ENCODE measurements at places on chromosomes 4 and X.

- DNase-seq: no peak
These were observed 12.6 kb downstream of the CA5B start for GRCh38 chrX:15750611-15751154.

- DNase-seq: no peak
These were observed 12.1 kb downstream of the PJA1 start for GRCh38 chrX:69153060-69153730.

GRCh38 chr4:95640311-95640710, 91.5 kb upstream of the UNC5C start:
- DNase-seq: no peak

- no peak for DNase-seq
These were observed 25.5 kb upstream of the FUNDC1 start for GRCh38 chrX:44568196-44568595.

- no peak for DNase-seq
These were observed 10.9 kb upstream of the TET2 start for GRCh38 chr4:105135785-105136184.

DNA sequence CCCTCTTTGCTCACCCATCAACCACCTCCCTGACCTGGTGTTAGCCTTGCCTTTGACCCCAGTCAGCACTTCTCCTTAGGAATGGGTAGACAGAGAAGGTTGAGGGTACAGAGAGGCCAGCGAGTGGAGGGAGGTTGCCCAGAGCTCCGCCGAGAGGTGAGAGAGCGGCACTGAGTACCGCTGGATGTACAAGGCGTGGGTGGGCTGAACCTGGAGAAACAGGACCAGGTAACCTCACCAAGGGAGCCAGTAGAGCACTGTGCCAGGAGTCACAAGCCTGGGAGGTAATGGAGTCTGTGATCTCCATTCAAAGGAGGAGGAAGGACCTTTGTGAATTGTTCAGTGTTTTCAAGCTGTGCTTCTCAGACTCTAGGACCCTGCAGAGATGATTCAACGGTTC, 256.2 kb downstream of the EVC2 start:
- no peak for DNase-seq

GRCh38 chrX:109954333-109954732, 48.6 kb upstream of the TMEM164 start:
- DNase-seq: no peak

DNA sequence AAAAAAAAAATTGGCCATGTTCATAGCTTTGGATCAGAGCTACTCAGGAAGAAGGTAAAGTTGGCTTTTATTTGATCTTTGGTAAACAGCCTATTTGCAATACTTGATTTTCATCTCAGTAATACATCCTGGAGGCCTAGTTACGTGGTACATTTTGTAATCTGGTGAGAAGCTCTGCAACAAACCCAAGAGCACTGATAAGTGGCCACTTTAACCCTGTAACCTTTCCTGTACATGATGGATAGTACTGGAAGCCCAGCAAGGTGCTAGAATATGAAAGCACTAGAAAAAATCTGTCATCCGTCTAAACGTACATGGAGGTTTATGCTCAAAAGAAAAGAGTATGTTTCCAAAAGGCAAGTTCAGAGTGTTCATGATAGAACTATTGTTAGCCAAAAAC, 88.3 kb upstream of the BMP2K start:
- no peak for DNase-seq

DNA sequence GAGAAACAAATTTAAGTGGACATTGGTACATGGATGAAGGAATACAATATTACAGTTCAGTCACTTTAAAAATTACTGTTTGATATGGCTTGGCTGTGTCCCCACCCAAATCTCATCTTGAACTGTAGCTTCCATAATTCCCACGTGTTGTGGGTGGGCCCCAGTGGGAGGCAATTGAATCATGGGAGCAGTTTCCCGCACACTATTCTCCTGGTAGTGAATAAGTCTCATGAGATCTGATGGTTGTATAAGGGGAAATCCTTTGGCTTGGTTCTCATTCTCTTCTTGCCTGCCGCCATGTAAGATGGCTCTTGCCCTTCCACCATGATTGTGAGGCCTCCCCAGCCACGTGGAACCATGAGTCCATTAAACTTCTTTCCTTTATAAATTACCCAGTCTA, 804.2 kb upstream of the FRG1 start:
- no peak for DNase-seq

DNA sequence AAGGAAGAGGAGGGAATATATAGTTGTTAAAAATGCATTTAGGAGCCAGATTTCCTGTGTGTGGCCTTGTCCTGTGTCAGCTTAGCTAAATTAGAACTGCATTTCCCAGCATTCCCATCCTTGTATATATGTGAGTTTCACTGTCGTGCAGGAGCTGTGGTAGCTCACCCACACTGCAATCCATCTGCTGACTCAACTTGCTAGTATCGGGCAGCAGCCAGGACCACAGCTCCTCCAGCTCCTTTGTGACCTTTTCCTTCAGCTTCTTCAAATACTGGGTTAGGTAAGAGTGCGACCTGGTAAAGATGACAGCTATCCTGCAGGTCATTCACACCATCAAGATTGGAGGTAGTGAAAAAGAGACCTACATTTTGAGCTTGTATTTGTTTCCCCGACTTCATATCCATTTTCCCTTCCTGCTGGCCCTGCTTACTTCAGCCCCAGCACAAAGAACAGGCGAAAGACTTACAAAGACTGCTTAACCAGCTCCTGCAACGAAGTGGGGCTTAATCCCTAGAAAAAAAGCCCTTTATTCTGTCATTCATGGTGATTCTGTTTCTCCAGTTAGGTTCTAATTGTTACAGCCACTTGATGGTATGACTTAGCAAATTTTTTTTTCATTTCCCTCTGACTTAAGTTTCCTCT, 11.4 kb downstream of the ASIC5 start:
- DNase-seq: no peak

DNA sequence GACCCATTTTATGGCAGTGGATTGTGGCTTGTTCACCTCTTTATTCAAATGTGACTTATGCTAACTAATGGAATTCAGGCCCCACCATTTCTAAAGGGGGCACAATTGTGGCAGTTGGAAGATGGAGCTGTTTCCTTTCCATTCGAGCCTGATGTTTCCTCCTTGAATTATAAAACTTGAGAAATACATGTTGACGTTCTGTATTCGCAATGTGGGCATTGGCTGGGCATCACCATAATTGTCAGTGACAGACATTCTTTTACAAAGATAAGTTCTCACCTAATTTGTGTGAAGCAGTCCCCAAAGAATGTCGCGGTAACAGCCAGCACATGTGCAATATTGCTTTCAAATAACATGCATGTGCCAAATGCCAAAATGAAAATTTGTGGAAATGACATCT, 1070.2 kb upstream of the TENM3 start:
- no peak for DNase-seq

GRCh38 chrX:46561824-46562657, 11.5 kb upstream of the CHST7 start:
- no peak for DNase-seq

- DNase-seq: no peak
These were observed 335.7 kb downstream of the FSTL5 start for GRCh38 chr4:161828061-161828460.

DNA sequence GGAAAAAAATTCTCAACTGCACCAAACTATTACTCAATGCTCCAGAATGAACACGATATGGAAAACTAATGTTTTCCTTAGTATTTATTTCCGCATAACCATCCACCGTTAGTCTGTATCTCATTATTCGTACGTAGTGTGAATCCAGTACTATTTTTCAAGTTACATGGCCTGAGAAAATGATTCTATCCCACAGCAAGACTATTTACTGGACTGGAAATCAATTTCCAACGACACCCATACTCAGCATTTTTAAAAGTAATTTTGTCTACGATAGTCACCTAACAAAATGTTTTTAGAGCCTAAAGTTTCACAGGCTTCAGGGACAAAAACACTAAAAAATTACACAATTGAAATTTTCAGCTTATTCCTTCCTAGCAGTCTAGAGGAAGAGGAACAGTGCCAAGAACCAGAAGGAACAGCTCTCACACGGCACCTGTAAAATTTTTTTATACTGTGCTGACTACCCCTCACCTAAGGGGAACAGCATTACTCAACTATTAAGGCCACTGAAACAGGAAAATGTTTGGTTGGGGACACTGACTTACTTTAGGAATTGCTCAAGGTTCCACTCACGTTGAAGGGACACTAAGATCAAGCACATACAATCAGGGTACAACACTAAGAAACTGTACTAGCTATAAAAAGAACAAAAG, 9.6 kb downstream of the UBE2D3 start:
- no peak for DNase-seq

DNA sequence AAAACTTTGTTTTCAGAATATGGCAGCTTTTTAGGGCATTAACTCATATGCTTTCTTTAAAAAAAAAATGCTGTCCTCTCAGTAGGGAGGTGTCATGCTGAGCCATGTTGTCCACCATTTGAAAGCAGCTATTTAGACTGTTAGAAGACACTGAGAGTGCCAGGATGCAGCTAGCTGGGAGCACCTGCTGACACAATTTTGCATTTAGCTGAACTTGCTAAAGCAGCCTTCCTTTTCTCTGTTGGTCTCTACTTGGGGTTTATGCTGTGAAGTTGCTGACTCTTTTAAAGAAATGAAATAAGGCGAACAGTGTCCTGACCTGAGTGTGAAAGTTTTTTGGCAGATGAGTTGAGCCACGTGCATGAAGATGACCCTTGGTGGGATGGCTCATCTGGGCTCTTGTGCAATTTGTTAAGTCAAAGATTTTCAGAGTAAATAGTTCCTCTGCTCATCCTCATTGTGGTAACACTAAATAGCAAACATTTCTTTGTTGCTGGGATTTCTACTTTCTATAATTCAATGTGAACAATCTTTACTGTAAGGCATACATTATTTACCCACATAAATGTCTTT, 64.5 kb downstream of the CDS1 start:
- DNase-seq: no peak

DNA sequence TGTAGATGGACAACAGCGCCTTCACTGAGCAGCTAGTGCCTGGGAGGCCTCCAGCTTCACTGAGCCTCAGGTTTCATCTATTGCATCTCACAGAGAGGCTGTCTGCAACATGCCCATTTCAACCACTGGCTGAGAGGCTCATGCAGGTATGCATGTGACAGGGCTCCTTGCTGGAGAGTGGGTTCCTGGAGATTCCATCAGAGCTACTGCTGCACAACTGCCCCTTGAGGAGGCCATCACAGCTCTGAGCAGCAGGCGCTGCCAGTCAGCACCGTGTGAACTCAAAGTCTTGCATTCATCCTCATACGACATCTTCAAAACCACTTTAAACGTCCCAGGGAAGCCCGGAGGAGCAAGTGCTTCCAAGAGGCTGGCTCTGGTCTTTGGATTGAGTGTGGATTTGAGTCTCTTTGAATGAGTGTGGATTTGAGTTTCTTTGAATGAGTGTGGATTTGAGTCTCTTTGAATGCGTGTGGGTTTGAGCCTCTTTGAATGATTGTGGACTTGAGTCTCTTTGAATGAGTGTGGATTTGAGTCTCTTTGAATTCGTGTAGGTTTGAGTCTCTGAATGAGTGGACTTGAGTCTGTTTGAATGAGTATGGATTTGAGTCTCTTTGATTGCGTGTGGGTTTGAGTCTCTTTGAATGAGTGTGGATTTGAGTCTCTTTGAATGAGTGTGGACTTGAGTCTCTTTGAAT, 8.7 kb downstream of the P2RY8 start:
- DNase-seq: no peak

DNA sequence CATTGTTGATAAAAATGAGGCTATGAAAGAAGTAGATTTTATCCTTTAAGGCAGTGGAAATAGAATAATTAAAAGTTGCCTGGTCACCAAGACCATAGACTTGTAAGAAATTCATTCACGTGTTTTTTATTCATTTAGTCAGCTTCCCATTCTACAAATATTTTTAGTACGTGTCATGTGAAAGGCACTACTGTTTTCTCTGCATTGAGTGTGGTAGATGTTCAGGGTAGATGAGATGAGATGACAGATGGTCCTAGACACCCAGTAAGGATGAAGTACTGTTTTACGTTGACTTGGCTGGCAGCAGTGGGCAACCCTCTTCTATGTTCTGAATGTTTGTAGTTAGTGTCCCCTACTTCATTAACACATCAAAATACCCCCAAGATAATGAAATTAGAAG, 228.1 kb downstream of the ARHGAP24 start:
- no peak for DNase-seq

DNA sequence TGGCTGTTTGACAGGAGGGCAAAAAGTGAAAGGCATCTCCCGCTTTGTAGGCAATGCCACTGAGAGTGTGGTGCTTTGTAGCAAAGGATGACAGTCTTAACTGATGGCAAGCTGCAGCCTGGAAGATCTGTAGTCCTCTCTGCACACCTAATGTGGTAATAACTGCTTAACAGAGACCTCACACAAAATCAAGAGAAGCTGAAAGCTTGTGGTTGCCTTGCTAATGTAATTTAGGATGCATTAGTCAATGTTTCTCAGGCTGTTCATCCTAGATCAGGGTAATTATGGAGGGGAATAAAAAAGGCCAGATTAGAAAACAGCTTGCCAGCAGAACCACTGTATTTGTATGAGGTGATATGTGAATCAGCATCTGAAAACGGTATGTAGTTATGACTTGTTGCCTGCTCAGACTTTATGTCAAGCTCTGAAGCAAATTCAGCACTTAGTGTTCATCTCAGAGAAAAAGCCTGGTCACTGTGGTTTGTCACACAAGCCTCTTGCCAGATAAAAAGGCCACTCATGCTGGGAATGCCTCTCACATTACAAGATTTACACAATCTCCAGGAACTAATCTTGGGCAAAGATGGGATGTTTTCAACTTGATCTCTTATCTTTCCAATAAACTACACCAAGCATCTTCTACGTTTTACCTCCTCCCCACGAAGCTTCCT, 130.8 kb downstream of the ENOX2 start:
- DNase-seq: no peak

DNA sequence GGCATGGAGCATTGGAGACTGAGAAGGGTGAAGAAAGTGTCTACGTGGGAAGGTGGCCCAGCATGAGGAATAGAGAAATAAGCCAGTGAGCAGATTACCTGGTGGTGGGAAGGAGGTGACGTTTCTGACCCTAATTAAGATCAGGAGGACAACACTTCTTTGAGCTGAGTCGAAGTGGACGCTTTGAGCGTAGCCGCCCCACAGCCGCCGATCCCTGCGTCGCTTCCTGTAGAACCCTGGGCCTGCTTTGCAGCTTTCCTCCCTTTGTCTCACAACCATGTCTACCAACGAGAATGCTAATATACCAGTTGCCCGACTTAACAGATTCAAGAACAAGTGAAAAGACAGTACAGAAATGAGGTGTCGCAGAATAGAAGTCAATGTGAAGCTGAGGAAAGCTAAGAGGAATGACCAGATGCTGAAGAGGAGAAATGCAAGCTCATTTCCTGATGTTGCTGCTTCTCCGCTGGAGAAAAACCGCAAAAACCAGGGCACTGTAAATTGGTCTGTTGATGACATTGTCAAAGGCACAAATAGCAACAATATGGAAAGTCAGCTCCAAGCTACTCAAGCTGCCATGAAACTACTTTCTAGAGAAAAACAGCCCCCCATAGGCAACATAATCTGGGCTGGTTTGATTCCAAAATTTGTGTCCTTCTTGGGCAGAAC, 6.4 kb upstream of the ANTXR2 start:
- DNase-seq: no peak

- DNase-seq: no peak
These were observed 702 bp downstream of the KLHL5 start for GRCh38 chr4:39062770-39063097.

- DNase-seq: no peak
These were observed 11.8 kb upstream of the MAN2B2 start for GRCh38 chr4:6562931-6563901.

Measured in right renal pelvis (tissue), 4 donors.